ENCODE measurements at places on chromosomes 7 and 10.

GRCh38 chr10:91007655-91008054, 86.8 kb upstream of the ANKRD1 start:
- no peak for DNase-seq

DNA sequence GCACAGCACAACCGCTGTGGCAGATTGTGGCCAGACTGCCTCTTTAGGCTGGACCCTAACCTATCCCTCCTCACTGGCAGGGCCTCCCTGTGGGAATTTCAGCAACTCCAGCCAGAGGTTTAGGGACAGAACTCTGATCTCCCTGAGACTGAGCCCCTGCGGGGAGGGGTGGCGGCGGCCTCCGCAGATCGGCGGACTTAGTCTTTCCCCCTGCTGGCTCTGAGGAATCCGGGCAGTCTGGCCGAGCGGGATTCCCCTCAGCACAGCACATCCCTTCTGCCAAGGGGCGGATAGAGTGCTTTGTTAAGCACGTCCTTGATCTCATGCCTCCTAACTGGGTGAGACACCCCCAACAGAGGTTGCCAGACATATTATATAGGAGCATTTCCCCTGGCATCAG, 224.2 kb upstream of the NPY start:
- no peak for DNase-seq

GRCh38 chr10:102630663-102631062, 13.6 kb upstream of the TRIM8 start:
- no peak for DNase-seq

- DNase-seq, result no peak
Observed at GRCh38 chr7:157204134-157204533, 65.4 kb downstream of the UBE3C start.

- no peak for DNase-seq
Observed at GRCh38 chr10:120368927-120369326, 88.1 kb upstream of the PLPP4 start.

GRCh38 chr10:77279207-77279606, 358.4 kb downstream of the KCNMA1 start:
- no peak for DNase-seq

DNA sequence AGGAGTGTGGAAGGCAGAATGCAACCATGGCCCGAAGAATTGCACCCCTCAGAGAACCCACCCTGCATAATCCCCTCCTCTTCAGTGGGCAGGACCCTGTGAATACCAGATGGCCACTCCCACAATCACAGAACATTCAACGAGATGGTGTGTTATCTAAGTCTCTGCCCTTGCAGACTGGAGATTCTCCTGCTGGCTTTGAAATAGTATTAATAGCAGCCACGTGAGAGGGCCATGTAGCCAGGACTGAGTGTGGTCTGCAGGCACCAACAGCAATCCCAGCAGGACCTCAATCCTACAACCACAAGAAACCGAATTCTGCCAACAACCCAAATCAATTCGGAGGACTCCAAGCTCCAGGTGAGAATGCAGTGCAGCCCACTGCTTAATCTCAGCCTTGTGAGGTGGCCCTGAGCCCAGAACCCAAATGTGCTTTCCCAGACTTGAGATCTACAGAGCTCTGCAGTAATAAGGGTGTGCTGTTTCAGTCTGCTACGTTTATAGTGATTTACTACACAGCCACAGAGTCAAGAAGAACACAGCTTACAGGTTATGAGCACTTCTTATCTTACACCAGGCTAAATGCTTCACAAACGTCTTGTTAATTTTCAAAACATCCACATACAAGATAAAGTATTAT, 72.1 kb downstream of the VOPP1 start:
- DNase-seq, result no peak

- no peak for DNase-seq
Observed at GRCh38 chr10:19762026-19762425, 54.2 kb upstream of the PLXDC2 start.

- no peak for DNase-seq
Observed at GRCh38 chr7:84477786-84478478, 283.3 kb upstream of the SEMA3A start.

DNA sequence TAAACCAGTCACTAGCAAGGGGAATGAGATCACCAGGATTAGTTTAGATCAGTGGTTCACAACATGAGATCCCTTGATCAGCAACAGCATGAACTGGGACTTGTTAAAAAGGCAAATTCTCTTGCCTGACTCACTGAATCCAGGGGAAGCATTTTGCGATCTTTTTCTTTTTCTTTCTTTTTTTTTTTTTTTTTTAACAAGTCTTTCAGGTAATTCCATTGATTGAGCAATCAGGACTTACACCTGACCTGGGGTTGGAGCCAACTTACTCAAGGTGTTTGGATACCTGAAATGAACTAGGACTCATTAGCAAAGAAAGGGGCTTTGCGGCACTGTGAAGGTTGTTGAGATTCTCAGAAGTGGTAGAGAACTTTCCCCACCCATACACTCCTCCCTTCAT, 47.1 kb upstream of the PRR15 start:
- no peak for DNase-seq

GRCh38 chr7:12716722-12717121, 29.3 kb downstream of the ARL4A start:
- no peak for DNase-seq

- DNase-seq, result peak; percentile 22
Observed at GRCh38 chr7:28808796-28809533, 149.2 kb downstream of the TRIL start.

GRCh38 chr10:133458021-133458709, 4.4 kb downstream of the SCART1 start:
- no peak for DNase-seq

DNA sequence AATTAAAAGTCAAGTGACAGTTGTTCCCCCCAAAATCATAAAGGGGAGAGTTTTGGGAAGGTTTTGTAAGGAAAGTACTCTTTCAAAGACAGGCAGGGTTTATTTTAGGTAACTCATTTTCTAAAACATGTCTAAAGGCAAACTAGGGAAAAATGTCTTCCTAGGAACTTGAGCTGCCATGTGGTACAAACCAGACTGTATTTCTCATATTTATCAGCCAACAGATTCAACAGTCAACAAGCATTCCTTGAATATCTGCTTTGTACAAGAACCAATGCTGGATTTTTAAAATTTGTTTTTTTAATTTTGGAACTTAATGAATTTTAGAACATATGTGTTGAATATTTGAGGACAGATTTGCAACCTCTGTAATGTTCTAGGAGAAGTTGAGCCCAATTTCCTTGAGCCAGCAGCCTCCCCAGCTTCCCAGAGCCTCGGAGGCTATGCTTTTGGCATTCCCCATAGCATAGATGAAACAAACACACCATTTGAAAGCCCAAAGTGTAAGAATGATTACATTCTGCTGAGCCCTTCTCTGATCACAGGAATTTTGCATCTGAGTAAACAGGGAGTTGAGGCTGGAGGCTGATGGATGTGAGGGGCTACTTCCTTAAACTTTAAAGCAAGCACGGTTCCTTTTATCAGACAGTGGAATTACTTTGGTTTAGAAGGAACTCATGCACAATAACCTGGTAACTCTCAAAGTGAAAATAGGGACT, 345.1 kb downstream of the RNLS start:
- DNase-seq, result no peak

GRCh38 chr10:89741126-89741762, 39.9 kb downstream of the KIF20B start:
- no peak for DNase-seq

GRCh38 chr10:3803927-3804741, 19.1 kb upstream of the KLF6 start:
- DNase-seq, result no peak

GRCh38 chr7:55977831-55978230, 13.4 kb downstream of the NIPSNAP2 start:
- DNase-seq, result no peak

DNA sequence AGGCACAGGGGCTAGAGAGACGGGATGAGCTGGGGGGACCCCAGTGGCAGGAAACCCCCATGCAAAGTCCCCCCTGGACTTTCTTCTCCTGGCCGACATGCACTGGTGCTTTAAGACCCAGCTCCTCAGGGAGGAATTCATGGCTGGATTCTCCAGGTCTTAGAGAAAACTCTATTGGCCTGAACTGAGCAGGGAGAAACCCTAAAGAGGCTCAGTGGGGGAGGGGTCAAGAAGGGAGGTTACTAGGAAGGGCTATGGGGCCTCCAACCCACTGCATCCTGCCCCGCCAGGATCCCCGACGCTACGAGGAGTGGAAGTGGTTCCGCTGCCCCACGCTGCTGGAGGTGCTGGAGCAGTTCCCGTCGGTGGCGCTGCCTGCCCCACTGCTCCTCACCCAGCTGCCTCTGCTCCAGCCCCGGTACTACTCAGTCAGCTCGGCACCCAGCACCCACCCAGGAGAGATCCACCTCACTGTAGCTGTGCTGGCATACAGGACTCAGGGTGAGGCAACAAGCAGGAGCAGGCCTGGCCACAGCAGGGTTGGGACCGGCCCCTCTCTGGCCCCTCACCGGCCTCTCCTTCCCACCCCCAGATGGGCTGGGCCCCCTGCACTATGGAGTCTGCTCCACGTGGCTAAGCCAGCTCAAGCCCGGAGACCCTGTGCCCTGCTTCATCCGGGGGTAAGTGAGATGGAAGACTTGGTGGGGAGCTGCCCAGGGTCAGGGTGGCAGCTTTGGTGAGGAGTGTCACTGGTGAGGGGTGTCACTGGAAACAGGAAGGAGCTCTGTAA, 13.8 kb downstream of the ATG9B start:
- no peak for DNase-seq

DNA sequence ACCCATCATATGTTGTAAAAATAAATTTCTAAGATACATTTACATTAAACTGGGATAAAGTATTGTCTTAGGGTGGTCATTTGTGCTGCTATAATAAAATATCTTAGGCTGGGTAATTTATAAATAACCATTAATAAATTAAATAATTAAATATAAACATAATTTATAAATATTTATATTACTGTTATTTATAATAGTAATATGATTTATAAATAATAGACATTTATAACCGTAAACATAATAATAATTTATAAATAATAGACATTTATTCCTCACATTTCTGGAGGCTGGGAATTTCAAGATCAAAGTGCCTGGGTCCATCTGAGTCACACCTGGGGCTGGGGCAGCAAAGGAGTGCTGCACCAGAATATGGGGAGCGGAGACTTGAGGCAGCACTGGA, 31.1 kb downstream of the ZWINT start:
- no peak for DNase-seq

GRCh38 chr10:59880971-59881510, 25.3 kb downstream of the CCDC6 start:
- DNase-seq, result no peak

GRCh38 chr7:151517601-151518104, 2.0 kb downstream of the RHEB start:
- no peak for DNase-seq

DNA sequence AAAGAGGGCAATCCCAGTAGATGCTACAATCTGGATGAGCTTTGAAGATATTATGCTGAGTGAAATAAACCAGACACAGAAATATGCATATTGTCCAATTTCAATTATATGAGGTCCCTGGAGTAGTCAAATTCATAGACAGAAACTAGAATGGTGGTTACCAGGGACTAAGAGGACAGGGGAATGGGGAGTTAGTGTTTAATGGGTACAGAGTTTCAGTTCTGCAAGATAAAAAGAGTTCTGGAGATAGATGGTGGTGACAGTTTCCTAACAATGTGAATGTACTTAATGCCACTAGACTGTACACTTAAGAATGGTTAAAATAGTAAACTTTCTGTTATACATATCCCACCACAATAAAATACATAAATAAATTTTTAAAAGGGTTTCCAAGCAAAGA, 236.6 kb downstream of the ELMO1 start:
- DNase-seq, result no peak

- DNase-seq, result no peak
Observed at GRCh38 chr7:150719960-150720891, 3.8 kb downstream of the GIMAP1 start.

GRCh38 chr10:101062232-101063049, 652 bp downstream of the KAZALD1 start:
- no peak for DNase-seq

DNA sequence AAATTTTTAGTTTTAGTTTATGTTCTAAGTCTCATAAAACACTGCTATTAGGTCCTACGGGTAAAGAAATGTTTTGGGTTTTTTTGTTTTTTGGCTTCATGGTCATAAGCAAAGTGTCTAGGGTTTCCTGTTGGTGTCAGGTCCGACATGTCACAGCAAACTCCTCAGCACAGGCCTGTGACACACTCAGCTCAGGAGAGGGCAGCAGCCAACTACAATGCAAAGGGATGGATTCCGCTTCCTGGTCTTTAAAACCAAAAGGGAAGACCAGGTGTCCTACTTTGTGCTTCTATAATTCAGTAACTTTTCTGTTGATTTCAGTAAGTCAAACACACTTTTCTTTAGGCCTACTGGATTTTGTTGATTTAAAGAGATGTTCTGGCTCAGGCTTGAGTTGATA, 83.8 kb upstream of the MACROH2A2 start:
- DNase-seq, result no peak

DNA sequence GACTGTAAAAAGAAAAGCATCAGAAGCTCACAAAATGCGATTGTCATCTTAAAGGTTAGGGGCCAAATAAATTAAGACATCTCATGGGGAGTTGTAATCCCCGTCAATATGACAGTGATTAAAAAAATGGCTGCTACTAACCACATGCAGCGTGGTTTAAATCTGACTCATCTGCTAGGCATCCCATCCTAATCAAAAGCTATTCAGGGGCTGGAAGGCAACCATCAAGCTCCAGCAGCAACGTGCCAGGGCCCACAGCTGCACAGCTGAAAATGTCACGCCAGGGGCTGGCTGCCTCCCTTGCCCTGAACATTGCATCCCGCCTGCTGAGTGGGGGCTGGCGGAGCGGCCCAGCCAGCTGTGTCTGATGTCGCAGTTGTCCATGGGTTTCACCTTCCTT, 66.3 kb upstream of the FRMD4A start:
- peak; percentile 21 for DNase-seq

GRCh38 chr7:104679085-104679484, 334.9 kb upstream of the KMT2E start:
- no peak for DNase-seq

GRCh38 chr7:30214651-30215137, 69.7 kb upstream of the ZNRF2 start:
- DNase-seq, result no peak

DNA sequence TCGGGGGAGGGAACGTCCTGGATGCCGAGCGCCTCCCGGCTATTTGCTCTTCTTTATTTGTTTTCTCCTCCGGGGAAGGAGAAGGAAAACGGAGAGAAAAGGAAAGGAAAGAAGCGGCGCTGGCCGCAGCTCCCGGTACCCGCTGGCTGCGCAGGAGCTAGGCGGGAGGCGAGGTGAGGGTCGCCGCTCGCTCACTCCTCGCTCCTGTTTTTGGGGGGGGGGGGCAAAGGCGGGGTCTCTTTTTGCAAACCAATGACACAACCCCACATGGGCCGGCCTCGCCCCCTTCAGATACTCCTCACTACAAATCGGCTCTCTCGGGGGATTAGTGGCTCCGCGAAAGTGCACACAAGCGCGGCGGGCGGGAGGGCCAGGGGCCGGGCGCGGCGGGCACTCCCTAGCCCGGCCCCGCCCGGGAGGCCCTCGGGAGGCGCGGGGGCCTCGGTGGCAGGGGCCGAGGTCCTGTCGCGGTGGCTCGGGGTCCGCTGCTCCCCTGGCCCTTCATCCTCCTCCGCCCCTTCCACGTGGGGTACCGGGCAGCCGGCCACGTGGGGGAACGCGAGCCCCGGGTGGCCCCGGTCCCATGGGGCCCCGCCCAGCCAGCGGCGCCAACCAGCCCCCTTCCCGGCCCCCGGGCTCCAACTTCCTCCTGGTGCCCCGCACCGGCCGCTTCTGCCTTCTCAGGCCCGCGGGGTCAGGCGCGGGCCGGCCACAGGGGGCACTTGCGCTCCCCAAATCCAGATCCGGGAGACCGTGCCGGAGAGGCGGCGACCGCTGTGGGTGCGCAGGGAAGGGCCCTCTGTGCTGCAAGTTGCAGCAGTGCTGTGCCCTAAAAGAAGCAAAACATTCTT, 718 bp upstream of the CTBP2 start:
- DNase-seq, result no peak

GRCh38 chr10:73086816-73087215, 9.8 kb downstream of the P4HA1 start:
- DNase-seq, result no peak
